ENCODE measurements at places on chromosomes 4 and X.

DNA sequence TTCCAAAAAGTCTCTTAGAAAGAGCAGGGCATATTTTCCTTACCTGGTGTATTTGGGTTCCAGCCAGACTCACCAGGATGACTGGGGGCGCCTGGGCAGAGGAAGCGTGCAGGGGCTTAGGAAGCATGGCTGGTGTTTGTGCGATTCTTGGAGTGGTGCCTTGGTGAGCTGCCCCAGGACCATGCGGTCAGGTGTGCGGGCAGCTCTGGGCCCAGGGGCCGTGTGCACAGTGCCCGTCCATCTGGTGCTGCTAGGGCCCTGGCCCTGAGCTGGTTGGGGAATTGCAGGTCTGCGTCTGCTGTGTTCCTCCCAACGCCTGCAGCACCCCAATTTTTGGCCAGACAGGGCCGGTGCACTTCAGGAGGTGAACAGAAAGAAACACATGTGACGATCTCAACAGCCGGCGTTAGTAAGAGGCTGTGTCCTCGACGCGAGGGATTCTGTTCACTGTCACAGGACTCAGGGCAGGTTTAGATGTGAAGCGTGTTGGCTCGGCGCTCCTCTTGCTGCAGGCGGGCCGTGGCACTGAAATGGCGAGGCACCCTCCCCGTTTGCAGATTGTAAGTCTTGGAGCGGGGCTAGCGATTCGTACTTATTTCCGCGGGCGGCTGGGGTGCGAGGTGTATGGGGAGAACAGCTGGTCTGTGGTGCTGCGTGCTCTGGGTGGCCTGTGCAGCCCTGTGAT is 15.2 kb downstream of the RGS12 start:
- DNase-seq = no peak

- DNase-seq = no peak
Measured at GRCh38 chr4:25484243-25484721, 107.2 kb downstream of the ANAPC4 start.

DNA sequence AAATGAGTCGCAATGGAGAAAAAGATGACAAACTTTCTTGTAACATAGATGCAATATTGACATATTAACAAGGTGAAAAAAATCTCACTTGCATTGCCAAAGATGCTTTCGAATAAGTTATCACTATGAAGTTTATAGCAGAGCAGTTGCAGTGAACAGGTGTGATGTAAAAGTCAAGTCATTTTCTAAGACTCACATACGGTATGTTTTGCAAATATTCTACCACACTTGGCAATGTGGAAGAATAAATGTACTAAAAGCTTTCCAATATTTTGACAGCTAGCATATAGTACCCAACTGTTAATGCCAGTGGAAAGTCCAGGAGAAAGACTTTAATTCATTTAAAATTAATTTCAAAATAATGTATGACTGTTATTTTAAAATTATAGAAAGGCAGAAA is 76.5 kb downstream of the GALNTL6 start:
- DNase-seq = no peak

DNA sequence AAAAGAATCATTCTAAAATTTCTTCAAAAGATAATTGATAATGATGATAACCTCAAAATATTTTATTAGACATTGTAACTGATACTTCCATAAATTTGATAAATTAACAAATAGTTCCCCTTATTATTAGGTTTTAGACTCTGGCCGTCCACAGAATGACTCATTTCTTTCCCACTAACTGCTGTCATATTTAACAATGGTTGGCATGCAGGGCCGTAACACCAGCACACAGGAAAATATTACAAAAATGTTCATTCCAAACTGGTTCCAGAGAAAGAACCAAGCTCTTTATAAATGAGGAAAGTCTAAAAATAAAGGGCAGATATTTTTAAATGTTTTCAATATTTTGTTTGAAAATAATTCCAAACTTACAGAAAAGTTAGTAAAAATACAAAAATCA is 28.2 kb downstream of the WDFY3 start:
- peak; percentile 23 for DNase-seq

DNA sequence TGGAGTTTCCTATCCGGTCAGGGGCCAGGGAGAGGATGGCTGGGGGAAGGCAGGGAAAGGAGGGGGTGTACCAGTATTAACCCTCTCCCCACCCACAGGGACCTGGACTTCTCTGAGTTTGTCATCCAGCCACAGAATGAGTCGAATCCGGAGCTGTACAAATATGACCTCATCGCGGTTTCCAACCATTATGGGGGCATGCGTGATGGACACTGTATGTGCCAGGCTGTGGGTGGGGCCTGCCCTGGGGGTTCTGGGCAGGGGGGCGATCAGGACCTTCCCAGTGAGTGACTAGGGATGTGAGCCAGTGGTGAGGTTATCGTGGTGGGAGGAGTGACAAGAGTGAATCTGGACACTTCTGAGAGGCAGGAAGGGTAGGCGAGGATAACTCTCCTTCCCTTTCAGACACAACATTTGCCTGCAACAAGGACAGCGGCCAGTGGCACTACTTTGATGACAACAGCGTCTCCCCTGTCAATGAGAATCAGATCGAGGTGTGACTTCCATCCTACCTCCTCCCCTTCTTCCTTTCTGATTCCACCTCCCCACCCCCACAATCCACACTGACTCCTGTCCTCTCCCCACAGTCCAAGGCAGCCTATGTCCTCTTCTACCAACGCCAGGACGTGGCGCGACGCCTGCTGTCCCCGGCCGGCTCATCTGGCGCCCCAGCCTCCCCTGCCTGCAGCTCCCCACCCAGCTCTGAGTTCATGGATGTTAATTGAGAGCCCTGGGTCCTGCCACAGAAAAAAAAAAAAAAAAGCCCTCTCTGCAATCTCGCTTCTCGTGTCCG is 14.6 kb downstream of the USP11 start:
- no peak for DNase-seq
